ENCODE measurements at places on chromosomes 3 and 15. TPM values are rescaled to one million over a fixed set of nuclear protein-coding genes. Genes with fewer than 3 reads are reported as not detected.

DNA sequence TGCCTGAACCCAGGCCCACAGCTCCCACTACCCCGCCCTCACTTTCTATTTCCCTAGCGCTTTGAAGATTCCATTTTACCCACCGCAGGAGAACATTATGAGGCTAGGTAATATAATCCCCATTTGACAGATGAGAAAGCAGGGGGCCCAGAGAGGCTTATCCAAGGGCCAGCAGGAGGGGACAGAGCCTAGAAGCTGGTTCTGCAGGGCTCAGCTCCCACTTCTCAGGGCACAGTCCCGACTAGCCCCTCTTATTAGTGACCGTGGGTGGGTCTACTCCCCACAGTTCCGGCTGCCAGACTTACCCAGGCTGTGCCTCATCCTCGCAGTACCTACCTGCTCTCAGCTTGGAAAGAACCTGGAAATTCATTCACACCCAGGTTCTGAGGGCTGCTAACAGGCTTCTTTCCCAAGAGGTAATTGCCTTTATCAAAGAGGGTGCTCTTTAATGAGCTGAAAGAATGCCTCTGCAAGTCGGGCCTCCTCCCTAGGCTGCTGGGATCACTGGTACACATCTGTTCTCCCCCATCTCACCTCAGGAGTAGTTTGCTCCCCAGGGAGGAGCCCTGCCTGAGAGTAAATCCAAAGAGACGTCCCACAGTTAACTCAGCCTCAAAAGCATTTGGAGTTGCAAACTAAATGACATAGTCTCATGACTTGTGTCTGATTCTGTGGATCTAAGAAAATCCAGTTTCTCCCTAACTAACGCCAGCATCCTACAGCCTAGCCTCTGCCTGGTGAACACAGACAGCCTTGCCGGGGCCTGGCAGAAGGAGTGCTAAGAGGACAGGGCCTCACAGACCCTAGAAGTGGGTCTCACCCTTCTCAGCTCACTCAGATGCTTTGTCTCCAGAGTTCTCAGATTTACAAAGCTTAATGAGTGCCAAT, 125.0 kb downstream of the CHSY1 start:
- DNase-seq = no peak

DNA sequence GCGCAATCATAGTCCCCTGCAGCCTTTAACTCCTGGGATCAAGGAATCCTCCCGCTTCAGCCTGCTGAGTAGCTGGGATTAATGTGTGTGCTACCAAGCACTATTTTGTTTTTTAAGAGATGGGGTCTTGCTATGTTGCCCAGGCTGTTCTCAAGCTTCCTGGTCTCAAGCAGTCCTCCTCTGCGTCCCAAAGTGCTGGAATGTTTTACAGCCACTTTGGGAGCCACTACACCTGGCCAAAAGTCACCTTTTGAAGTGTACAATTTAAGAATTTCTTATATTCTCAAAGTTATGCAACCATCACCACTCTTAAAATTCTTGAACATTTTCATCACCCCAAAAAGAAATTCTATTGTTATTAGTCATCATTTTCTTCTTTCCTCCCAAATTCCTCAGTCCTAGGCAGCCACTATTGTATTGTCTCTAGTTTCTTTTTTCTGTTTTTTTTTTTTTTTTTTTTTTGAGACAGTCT, 17.8 kb downstream of the CDV3 start:
- DNase-seq = no peak

Gene MORC1
- not detected for polyA plus RNA-seq

DNA sequence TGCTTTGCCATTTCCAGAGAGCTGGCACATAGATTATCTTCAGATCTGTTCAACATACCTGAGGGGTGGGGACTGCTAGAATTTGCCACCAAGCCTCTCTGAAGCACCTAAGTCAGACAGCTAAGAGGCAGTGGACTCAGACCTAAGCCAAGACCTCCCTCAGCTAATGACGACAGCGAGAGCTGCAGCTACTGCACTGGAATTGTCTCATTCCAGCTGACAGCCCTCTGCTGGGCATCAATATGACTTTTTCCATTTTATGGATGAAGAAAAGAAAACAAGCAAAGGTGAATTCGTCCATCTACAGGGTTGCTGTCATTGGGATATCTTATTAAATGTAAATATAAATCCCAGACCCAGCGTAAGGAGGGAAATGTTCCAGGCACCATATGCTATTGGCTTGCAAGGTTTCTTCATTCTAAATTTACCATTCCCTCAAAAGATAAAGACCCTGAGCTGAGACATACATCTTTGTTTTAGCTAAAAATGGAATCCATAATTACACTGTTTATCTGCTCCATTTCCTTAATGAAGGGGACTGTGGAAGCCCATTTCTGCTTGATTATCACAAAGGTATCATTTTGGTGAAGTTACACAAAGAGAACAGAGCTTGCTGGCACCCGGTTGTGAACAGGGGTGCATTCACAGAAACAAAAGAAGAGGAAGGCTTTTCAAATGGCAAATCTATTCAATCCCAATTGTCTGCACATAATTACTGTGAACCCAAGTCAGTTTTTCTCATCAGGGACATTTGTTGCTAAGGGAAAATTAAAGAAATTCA, 85.5 kb upstream of the LRTM1 start:
- no peak for DNase-seq

Gene PPARG
- polyA plus RNA-seq = 5.0 TPM

GRCh38 chr3:47573190-47574172, 5.2 kb downstream of the CSPG5 start:
- no peak for DNase-seq
